ENCODE measurements at places on chromosomes 6 and 20.

GRCh38 chr20:62215020-62215990 is 4.8 kb downstream of the HRH3 start:
- no peak for DNase-seq

DNA sequence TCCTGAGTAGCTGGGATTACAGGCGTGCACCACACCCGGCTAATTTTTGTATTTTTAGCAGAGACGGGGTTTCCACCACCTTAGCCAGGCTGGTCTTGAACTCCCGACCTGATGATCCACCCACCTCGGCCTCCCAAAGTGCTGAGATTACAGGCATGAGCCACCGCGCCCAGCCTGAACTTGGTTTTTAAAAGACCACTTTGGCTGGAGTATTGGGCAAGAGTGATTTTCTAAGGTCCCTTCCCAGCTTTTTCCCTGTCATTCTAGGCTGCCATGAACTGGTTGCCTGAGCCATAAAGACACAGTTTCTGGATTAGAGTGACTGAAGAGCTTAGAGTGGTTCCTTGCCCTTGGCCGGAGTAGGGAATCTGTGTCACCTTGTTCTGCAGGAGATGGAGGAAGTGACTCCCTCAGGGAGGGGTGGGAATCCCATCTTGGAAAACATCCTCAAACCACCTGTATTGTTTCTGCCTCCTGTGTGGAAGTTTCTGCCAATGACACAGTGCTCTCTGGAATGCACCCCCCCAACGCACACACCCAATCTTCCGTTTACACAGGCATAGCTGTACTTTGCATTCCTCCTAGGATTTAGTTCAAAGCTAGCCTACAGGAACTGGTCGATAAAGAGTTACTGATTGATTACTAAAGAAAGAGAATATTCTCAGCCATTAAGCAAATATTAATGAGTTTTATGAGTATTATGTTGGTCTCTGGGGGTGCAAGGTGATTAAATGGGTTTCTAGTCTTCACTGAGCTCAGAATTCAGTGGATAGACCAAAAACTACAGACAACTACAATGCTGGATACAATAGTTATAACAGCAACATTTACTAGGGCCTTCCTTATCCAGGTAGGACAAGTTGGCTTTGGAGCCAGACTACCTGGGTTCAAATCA is 18.2 kb downstream of the BCL2L1 start:
- no peak for DNase-seq

- DNase-seq: no peak
Observed at GRCh38 chr6:1278061-1278720, 33.7 kb upstream of the FOXQ1 start.

GRCh38 chr20:53865901-53866793 is 204.2 kb downstream of the BCAS1 start:
- DNase-seq: no peak

GRCh38 chr6:56387621-56388414 is 140.4 kb upstream of the COL21A1 start:
- no peak for DNase-seq

- DNase-seq: no peak
Observed at GRCh38 chr20:41927189-41927588, 309.0 kb upstream of the CHD6 start.

DNA sequence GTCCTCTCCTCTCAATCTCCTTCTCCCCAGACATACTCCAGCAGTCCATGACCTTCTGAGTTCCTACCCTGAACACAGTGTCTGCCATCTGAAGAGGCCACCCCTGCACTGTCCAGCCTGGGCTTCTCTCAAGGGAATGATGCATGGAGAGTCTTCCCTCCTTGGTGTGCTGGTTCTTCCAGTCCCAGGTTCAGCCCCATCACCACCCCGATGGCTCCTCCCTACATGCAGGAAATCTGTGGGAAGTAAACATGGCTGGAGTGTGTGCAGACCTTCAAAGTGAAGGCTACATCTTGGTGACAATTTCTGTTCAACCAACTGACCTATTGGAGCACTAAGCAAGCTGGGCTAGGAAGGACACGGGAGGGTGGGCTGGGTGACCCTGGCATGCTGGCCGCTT is 121.0 kb upstream of the JAG1 start:
- DNase-seq: no peak

DNA sequence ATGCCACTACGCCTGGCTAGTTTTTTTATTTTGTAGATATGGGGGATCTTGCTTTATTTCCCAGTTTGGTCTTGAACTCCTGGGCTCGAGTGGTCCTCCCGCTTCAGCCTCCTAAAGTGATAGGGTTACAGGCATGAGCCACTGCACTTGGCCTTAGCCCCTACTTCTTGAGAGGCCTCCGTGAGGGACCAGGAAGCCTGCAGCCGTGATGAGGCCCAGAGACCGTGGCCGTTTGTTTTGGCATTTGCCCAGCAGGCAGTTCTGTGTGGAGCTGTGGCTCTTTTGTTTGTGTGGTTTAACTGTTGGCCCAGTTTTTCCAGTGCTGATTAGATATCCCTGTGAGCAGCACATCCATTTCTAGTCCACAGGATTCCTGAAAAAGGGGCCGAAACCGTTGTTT is 39.8 kb downstream of the SRSF3 start:
- no peak for DNase-seq

DNA sequence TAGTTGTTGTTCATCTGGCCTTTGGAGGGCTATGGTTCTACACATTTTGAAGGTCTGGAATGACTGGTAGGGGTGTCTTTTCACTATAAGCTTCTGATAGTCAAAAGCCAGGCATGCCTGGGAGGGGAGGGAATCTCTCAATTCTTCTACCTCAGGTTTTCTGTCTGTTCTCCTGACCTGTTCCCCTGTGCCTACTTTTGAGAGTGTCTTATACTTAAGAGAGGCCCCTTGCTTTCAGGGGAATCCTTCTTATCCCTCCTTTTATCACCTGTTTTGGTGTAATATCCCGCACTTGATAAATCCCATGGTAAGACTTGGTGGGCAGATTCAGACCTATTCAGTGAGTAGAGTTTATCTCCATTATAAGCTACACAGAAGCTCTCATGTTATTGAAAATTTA is 10.4 kb upstream of the SLC13A3 start:
- DNase-seq: no peak

GRCh38 chr6:98586163-98586562 is 248.2 kb upstream of the POU3F2 start:
- DNase-seq: no peak

GRCh38 chr20:43942667-43943285 is 28.1 kb downstream of the TOX2 start:
- DNase-seq: no peak

DNA sequence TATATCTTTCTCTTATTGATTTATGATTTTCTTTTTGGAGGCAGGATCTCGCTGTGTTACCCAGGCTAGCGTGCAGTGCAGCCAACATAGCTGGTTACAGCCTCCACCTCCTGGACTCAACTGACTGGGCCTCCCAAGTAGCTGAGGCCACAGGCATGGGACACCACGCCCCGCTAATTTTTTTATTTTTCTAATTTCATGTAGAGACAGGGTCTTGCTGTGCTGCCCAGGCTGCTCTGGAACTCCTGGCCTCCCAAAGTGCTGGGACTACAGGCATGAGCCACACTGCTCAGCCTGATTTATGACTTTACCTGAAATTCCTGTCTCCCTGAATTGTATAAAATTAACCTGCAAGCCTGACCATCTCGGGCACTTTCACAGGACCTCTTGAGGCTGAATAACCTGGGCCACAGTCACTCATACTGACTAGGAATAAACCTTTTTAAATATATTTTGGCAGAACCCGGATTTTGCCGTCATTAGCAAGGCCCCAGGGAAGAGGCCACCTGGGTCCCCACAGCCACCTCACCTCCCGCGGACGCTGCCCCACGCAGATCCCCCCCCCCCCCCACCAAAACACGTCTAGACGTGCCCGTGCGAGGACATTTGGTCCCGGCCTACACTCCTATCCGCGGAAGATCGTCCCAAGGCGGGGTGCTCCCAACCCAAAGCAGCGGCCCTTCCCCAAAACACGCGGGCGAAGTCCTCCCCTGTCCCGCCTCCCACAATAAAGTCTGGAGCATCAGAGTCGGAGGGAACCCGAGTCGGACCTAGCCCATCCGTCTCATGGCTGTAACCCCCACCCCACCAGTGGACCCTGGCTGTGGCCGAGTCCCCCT is 902 bp downstream of the ZNF337 start:
- no peak for DNase-seq

DNA sequence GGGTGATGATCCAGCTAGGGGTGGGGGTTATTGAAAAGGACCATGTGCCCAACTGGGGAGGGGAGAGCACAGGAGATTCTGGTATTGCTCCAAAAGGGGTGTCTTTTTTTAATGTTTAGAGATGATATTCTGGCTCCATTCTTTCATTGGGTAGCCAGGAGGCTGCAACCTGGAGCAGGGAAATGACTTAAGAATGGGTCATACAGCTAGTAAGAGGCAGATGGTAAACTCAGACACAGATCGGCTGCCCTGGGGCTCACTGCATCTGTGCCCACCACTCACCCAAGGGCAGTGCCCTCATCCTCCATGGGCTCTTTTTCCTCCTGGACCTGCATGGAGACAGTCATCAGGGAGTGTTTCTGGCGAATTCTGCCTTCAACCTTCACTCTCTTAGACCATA is 302.0 kb upstream of the PRDM1 start:
- no peak for DNase-seq

- no peak for DNase-seq
Observed at GRCh38 chr20:5170341-5170740, 43.5 kb downstream of the CDS2 start.

- no peak for DNase-seq
Observed at GRCh38 chr20:15113144-15113773, 775.8 kb upstream of the FLRT3 start.

- no peak for DNase-seq
Observed at GRCh38 chr6:161561908-161562307, 288.0 kb upstream of the AGPAT4 start.

DNA sequence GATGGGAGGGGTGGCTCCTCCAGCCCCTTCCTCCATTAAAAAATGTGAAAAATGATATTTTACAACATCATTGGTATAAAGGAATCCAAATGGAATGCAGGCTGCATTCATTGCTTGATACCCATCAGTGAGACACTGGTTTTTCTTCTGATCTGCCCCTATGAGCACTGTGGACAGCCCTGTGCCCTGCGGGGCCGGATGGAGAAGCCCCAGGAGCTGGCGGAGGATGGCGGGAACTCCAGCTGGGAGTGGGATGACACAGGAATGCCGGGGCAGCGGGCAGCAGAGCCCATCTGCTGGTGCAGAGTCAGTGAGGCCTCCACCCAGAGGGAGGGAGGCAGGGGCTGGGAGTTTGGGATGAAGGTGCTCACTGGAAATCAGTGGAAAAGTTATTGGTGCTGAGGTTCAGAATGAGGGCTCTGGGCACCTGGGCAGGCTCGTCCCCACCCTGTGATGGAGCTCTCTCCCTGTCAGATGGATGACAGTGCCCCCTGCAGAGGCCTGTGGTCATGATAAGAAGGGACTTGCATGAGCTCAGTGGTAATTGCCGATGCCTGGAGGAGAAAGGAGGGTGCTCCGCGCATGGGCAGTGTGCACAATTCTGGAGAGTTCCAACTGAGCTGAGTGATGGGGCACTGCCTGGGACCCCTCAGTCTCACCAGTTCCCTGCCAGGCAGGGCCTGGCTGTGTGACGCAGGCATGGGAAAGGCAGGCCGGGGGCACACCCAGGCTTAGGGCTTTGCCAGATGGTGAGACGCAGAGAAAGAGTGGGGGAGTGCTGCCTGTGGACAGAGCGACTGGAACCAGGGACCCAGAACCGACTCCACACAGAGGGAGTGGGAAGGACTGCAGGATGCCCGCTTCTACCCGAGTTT is 23.2 kb downstream of the CTCFL start:
- no peak for DNase-seq

- peak; percentile 57 for DNase-seq
Observed at GRCh38 chr6:106223300-106223930, 102.1 kb downstream of the ATG5 start.

DNA sequence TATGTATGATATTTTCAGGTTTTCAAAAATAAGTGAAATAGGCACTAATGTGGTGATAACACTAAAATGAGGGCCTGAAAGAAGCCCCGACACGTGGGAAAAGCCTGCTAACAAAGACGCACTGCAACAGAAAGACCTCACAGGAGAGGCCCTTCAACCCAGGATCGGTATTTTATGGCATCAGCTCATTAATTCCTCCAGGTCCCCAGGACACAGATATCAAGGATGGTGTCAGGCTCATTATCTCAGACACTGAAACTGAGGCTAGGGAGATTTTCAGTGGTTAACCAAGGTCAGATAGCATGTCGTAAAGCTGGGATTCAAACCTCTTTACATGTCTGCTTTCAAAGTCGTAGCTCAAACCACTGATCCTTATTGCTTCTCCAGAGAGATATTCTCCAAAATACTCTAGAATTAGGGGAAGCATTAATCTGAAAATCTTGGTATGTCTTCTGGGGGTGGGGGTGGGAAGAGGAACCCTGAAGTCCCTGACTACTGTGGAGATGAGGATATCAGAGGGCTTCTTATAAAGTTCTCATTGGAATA is 64.1 kb downstream of the PPP1R3G start:
- DNase-seq: no peak

GRCh38 chr6:15715851-15716250 is 53.0 kb upstream of the DTNBP1 start:
- no peak for DNase-seq

GRCh38 chr6:99485395-99485773 is 29.8 kb downstream of the USP45 start:
- DNase-seq: no peak

DNA sequence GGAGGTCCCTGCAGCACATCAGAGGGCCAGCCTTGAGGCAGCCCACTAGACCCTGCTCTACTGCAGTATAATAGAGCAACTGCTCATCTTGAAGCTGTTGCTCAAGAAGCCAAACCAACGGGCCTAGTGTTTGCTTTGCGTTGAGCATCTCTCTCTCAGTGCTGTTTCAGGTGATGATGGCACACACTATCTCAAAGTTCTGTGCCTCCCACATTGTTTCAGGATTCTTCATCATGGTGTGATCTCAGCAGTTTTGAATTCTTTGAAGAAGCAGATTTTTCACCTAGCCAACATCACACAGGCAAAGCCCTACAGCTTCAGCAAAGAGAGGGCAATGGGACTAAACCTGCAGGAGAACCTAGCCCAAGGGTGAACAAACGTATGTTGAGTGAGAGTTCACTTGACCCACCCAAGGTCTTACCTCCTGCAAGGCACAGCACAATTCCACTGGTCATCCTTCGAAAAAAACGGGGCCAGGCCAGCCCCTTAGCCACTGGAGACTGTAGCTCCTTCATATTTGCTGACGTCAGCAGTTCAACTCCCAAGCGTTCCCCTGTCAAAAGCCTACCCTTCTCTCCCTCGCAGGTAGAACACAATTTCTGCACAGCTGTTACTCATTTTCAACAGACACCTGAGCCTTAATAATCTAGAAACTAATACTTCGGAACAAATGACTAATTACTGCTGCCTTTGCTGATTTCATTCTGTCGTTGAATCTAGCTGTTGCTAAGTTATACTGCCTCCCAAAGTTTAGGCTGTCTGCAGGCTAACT is 15.8 kb downstream of the MYB start:
- DNase-seq: peak; percentile 21

Measured in stimulated activated naive CD4-positive, alpha-beta T cell treated with Interleukin-2 at 50 U/mL for 16 hours (primary cell).